ENCODE measurements at places on chromosomes 6 and 20.

DNA sequence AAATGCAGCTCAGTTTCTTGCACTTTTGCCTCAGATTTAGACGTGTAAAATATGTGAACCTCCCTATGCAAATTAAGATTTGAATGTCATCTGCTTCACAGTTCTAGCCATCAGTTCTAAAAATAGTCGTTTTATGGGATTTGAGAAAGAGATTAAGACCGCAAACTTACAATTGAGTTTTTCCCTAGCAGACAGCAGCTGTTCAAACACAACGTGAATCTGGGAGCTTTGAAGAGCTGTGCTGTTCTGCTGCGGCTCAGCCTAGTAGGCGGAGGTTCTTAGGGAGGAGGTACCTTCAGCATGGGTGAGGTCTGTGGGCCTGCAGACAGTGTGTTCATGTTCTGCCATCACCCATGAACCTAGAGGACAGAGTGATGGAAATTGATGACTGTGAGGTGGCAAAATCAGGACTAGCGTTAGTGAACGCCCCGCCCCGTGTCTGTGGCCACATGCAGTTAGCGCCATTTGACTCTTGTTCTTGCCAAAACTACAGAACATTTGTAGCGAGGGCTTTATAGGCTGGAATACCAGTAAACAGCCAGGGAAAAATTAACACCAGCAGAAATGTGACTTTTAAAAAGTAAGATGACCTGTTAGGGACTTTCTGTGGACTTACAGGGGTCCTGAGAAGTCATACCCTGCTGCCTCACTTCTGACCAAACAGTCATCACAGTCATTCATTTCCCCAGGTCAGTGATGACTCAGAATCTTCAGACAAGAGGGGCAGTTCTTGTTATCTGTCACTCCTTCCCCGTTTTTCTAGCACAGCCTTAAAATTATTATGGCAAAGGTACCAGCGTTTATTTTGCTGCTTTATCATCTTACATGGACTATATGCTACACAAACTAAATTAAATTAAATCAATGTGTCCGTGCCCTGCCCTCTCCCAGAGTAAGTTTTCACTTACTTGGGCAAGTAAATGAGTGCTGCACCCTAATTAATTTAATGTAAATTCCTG is 84.3 kb upstream of the TMEM181 start:
- DNase-seq: peak; percentile 20

- no peak for DNase-seq
Measured at GRCh38 chr20:57505979-57506378, 19.0 kb downstream of the CTCFL start.

GRCh38 chr6:47288267-47289090 is 21.2 kb downstream of the TNFRSF21 start:
- DNase-seq: no peak

GRCh38 chr6:22471132-22471690 is 98.2 kb upstream of the HDGFL1 start:
- DNase-seq: peak; percentile 91

DNA sequence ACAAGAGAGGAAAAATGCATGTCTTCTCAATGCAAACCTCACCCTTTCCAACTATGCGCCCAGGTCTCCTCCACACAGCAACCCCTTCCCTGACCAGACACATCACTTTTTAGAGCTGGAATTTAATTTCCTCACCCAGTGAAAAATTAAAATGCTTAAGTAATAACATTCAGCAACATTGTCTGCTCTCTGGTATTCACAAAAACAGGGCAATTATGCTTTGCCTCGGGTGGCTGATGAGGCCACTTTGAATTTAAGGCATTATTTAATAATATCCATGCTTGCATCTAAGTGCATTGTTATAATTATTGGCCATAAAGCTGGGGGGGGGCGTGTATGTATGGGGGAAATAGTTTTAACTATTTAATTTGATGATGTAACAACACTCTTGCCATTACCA is 777.8 kb upstream of the NRSN1 start:
- DNase-seq: no peak

DNA sequence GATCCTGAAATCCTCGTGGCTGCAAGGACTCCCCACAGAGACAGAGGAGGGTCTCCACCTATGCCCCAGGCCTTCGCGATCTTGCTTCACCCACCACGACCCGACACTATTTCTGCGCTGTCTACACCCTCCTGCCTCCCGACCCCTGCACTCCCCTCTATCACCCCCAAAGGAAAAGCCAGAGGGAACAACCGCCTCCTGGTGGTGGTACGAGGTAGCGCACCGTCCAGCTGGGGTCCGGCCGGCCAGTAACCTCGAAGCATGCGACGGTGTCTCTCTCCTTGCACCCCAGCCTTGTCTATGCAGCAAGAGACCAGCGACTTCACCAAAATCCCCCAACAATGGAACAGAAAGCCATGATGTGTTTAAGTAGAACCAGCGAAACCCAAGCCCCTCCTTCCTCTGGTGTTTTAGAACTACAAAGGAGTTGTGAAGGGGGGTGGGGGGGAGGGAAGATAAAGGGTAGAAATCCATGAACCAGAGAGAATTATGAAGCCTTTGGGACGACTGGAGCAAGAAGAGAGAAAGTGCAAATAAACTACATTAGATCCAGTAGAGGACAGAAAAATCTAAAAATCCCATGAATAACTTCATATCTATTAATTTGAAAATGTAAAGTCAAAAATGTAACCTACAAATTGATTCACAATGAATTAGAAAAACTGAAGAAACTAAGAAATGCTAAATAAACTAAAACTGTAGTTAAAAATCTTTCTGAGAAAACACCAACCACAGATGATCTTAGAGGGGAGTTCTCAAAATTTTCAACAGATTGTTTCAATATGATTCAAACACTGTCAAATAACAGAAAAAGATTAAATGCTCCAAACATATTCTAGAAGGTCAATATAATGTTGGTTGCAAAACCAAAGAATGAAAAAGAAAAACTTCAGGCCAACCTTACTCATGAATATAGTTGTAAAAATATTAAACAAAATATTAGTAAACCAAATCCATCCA is 168.0 kb downstream of the CDK19 start:
- DNase-seq: no peak

DNA sequence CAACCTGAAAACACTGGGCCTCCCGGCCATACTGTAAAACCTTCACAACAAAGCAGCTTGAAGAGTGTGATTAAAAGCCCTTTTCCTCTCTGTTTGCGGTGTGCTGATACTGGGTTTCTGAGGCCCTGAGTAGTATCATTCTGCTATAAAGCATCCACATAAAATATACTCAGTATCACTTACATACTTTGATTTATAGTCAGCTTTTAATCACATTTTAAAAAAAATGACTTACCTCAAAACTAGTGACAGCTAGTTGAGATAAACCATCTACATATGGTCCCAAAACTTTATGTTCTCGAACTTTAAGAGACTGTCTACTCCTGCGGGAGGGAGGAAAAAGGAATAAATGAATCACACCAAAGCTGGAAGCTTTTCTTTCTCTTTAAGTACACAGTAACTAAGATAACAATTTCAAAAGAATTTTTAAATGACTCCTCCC is 135.7 kb downstream of the KIF13A start:
- no peak for DNase-seq

- peak; percentile 50 for DNase-seq
Measured at GRCh38 chr20:13661070-13661685, 22.4 kb upstream of the TASP1 start.

GRCh38 chr6:169527306-169527705 is 174.5 kb downstream of the WDR27 start:
- no peak for DNase-seq

DNA sequence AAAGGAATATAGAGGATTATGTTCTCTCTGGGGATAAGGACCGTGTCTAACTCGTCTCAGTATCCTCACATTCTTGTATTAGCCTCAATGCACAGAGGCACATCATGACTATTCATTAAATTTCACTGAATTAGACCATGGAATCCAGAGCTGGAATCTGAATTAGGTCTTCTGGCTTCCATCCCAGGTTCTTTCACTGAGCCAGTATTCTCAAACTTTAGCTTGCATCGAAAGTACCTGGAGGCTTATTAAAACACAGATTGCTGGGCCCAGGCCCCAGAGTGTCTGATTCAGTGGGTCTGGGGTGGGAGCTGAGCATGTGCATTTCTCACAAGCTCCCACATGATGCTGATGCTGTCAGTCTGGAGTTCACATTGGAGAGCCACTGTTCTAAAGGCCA is 142.0 kb downstream of the UST start:
- DNase-seq: no peak

DNA sequence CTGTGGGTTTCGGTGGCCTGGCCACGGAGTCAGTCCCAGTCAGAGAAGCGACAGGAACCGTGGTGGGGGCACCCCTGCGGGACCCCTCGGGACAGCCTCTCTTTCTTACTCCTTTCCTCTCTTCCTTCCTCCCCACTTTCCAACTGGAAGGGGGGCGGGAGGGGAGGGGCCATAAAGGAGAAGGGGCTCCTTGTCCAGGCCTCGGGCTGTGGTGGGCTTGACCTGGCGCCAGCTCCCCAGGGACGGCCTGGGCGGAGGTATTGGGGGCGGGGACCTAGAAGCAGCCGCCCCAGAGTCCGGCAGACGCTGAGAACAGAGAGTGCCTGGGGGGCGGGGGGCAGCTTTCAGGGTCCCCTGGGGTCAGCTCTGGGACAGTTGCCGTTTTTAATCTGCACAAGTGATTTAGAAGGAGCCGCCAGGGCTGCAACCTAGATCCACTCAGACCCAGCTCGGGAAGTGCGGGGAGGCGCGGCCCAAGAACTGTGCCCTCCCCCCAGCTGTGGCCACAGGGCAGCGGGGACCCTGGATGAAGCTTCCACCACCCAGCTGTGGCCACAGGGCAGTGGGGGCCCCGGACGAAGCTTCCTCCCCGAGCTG is 6.4 kb upstream of the ABHD16B start:
- DNase-seq: no peak

DNA sequence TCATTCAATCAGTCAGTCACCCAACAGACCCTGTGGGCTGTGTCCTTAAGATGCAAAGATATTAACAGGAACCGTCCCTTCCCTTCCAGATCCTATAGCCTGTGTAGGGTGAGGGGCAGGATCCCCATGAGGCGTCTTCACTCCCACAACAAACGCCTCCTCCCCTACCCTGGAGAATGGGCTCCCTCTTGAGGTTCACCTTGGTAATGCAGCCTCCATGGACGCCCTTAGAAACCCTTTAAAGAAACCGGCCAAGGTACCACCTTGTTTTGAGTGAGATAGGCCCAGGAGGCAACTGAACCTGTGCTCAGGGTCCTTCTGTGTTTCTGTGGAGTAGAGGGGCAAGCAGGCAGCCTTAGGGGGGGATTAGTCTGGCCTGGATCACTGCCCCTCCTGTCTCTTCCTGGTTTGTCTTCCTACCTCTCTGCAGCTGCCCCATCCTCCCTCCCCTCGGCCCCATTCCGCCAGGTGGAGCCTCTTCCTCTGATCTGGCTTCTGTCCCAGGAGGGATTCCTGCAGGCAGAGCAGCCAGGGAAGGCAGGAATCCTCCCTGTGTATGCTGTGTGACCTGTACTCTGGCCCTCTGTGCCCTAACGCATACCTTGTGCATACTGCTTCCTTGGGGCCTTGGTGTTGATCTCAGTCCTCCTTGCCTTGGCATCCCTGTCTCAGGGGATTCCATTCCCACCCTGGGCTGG is 6.6 kb upstream of the GUCA1A start:
- peak; percentile 70 for DNase-seq

DNA sequence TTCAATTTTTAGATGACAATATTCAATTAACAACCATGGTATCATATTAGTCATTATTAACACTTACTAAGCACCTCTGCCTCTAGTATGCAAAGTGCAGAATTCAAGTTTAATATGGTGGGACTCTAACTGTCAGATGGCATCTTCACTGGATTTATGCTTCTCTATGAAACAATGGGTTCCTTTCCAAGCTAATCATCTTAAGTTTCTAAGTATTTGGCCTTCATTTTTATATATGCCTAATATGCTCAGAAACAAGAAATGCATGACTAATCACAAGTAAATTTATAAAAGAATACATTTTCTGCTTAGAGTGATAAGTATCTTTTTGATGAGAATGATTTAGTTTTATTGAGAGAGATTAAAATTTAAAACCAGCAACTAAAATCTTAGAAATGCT is 144.7 kb downstream of the HIVEP2 start:
- no peak for DNase-seq

GRCh38 chr6:32081168-32081990 is 27.8 kb downstream of the TNXB start:
- DNase-seq: peak; percentile 77

DNA sequence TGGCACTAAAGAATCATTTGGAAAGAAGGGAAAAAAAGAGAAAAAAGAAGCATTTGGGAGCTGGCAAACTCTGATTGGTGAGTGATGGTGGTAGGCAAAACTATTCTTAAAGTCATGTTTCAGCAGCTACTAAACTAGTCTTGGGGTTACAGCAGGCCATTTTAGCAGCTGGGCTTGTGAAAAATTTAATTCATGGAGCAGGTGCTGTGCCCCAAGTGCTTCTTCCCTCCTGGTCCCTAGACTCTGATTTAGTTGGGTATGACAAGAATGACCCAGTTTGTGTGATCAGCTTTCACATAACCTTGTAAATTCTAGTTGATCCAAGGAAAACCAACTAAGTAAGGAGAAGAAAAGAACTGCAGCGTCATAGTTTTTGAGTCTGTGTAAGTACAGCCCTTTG is 1.1 kb upstream of the ASIP start:
- no peak for DNase-seq

- DNase-seq: peak; percentile 75
Measured at GRCh38 chr6:111361648-111362047, 121.4 kb downstream of the REV3L start.

- no peak for DNase-seq
Measured at GRCh38 chr6:37987018-37987417, 167.5 kb downstream of the ZFAND3 start.

DNA sequence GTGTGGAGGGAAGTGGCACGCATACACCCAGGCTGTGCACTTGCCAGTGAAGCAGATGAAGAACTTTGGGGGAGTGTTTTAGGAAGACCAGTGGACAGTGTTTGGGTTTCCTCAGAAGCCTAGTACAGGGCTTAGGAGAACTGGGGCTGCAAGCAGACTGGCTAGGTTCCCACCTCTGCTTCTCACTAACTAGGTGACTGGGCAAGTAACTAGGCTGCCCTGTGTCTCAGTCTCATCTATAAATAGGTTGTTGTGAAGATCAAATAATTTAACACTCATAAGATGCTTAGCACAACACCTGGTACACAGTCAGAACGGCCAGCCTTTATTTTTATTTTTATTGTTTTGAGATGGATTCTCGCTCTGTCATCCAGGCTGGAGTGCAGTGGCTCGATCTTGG is 312.1 kb downstream of the CDH26 start:
- no peak for DNase-seq

DNA sequence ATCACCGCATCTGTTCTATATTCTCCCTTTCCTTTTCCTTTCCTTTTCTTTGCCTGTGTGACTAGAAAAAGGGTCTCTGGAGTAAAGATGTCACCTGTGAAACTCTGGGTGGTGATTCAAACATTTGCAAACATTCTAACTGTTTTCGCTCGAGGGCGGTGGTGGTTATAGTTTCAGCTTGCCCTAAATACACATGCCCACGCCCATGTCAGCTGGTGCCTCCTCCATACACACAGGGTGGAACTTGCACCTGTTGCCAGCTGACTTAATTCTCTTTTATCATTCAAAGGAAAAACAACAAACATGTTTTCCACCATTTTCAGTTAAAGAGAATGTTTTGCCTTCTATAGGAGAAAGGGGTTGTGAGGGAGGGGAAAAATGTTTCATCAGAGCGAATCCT is 381.9 kb upstream of the ARID1B start:
- DNase-seq: no peak
